Stimulated activated naive CD4-positive, alpha-beta T cell (primary cell): ENCODE measurements at places on chromosomes 5 and 9.

DNA sequence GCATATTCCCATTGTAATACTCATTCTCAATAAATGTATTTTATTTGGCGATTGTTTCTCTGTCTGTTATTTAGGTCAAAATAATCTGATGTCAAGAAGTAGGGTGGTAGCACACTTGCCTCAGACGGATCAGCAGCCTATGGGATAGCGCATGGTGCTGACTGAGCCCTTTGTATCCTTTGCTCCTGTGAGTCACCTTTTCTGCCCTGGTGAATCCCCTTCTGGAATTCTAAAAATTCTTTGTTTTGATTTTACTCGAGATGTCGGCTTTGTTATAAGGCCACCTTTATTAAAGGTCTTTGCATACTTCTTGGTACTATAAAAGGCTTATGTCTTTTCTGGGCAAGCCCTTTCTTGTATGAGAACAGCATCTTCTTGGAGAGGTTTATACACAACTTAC lies 1187.8 kb downstream of the CDH9 start:
- DNase-seq: no peak

DNA sequence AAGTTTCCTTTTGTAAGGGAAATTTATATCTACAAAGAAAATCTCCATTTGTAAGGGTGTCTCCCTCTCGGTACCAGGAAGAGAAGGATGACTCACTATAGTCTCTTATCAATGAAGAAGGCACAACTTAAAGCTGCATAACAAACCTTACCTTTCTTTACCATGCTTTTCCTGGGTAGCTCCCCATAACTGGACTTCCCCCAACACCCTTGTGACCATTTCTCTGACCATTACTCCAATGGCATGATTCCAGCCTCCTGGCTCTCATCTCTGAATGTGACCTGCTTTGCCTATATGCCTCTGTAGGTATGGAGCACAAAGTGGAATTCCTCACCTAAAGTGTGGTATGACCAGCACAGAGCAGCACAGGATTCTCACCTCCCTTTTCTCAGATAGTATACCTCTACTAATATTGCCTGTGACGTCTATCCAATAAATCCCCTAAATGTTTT lies 62.8 kb downstream of the GNA14 start:
- no peak for DNase-seq

DNA sequence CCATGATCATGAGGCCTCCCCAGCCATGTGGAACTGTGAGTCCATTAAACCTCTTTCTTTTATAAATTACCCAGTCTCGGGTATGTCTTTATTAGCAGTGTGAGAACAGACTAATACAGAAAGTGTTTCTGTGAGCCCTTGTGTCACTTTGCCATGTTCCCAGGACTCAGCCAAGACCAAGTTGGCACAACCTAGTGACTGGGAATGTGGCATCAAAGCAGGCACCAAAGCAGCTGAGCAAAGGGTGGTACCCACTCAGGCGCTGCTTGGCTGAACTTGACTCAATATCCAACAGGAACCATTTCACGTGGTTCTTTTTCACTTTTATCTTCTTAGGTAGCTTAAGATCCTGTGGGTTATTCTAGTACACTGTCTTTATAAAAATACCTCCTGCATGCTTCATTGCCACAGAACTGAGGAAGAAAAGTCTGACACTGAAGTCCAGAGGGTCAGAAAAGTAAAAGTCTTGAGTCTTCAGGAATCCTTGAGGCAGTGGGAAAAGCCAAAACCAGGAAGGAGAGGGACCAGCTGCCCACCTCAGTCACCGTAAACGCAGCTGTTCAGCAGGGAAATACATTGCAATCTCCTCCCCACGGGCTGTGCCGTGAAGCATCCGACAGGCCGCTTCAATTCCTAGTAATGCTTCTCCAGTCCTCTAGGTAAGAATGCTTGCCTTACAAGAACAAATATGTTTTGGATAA lies 90.5 kb upstream of the RETREG1 start:
- DNase-seq: no peak

DNA sequence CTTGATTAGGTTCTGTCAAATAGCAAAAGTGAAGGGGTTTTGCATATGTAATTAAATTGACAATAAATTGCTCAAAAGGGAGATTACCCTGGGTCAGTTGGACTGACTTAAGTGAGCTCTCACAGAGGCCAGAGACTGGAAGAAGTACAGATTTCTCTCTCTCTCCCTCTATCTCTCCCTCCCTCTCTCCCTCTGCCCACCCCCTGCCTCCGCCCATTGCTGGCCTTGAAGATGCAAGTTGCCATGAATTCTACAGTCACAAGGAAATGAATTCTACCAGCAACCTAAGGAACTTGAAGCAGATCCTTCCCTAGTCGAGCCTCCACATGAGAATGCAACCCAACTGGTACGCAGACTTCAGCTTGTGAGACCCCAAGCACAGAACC lies 119.2 kb downstream of the LPAR1 start:
- no peak for DNase-seq

DNA sequence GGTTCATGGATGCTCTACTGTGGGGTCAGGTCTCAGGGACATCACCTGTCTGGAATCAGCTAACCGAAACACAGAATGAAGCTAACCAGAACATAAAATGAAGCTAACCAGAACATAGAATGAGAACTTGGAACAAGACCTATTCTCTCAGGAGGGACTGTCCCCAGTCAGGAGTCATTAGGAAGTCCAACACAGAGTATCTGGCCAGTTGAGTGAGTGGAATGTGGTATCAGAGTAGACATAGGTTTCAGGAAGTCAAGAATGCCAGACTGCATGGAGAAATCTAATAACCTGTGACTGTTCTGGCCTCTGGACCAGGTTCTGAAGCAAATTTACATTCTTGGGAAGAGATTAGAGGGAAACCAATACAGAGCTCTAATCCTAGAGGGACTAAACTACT lies 609.6 kb downstream of the PRELID2 start:
- no peak for DNase-seq

GRCh38 chr5:52725065-52725746 lies 62.5 kb upstream of the ITGA1 start:
- DNase-seq: peak; percentile 93

DNA sequence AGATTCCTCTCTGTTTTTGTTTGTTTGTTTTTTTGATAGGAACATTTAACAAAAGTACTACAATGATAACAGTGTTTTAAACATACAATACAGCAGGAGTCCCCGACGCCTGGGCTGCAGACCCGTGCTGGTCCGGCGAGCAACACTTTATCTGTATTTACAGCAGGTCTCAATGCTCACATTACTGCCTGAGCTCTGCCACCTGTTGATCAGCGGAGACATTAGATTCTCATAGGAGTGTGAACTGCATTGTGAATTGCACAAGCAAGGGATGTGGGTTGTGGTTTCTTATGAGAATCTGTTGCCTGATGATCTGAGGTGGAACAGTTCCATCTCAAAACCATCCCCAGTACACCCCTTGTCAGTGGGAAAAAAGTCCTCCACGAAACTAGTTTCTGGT lies 1068.5 kb upstream of the CDH10 start:
- no peak for DNase-seq

GRCh38 chr5:1648806-1649205 lies 125.0 kb upstream of the LPCAT1 start:
- DNase-seq: no peak

DNA sequence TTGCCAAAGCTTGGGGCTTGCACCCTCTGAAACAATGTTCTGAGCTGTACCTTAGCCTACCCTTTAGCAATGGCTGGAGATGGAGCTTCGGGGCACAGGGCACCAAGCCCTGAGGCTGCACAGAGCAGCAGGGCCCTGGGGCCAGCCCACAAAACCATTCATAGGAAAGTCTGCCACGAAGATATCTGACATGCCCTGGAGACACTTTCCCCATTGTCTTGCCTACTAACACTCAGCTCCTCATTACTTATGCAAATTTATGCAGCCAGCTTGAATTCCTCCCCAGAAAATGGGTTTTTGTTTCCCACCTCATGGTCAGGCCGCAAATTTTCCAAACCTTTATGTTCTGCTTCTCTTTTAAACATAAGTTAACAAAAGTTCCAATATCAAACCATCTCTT lies 105.7 kb downstream of the DTWD2 start:
- DNase-seq: no peak

GRCh38 chr5:59136549-59136948 lies 553.7 kb downstream of the RAB3C start:
- DNase-seq: no peak

DNA sequence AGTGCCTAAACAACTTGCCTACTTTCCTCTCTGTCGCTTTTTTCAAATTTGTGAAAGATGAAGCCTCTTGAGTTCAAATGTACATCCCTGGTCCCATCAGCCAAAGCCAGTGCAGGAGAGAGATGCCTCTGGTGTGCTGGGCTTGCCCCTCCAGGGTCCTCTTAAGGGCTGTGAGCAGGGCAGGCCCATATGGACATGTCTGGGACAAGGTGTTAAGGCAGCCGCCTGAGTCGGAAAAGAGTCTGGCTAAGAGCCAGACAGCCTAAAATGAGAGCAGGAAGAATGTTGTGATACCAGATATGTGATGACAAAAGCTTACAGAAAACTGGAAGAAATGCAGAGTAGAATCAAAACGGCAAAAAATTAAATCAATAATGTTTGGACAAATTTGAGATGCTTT lies 72.5 kb downstream of the APTX start:
- no peak for DNase-seq

GRCh38 chr9:104075801-104076753 lies 18.0 kb upstream of the SMC2 start:
- DNase-seq: no peak

DNA sequence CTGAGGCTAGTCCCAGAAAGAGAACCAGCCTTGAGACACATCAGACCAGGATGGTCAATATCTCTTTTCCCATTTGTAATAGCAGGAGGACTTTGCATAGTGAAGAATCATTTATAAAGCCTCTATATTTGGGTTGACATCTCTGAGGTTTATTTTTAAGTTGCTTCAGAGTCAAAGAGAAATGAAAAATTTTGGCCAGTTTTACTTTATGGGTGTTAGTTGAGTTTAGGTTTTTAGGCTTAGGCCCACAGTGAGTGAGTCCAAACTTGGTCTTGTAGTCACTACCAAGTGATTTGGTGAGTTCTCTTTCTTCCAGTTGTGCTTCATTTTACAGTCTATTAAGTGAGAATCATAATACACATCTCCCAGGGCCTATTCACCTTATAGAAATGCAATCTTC lies 5.3 kb upstream of the MEF2C start:
- no peak for DNase-seq

GRCh38 chr9:16598316-16598715 lies 272.2 kb downstream of the BNC2 start:
- no peak for DNase-seq

DNA sequence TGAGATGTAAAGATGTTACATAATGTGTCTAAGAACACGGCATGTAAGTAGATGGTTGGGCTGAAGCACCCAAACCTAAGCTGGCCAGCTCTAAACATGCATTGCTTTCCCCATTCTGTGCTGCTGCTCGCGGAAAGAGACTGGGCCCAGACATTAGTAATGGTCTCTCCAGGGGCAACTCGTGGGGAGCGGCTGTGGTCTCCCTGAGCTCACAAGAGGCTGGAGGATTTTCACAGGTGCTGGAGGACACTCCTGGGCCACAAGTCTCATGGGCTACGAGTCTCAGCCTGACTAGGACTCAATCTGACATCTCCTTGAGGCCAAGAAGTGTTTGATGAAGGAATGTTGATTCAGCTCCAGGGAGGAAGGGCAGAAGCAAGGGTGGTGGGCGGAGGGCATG lies 92.7 kb upstream of the PTCH1 start:
- no peak for DNase-seq

- DNase-seq: no peak
Observed at GRCh38 chr9:84519413-84519812, 150.1 kb upstream of the NTRK2 start.

DNA sequence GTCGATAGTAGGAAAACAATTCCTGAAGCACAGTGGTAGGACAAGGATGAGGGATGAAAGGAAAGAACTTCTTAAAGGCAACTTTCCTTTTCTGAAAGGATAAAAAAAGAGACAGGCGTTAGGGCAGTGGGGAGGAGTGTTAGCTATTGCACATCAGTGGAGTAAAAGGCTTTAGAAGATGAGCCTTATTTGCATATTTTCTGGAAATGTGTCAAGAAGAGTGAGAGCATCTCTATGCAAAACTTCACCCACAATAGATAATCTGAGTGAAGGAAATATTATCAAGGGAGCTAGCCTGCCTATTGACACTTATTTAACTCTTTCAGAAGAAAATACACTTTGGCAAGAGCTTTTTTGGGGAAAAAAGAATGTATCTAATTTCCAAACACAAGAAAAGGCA lies 151.6 kb downstream of the MACIR start:
- no peak for DNase-seq

DNA sequence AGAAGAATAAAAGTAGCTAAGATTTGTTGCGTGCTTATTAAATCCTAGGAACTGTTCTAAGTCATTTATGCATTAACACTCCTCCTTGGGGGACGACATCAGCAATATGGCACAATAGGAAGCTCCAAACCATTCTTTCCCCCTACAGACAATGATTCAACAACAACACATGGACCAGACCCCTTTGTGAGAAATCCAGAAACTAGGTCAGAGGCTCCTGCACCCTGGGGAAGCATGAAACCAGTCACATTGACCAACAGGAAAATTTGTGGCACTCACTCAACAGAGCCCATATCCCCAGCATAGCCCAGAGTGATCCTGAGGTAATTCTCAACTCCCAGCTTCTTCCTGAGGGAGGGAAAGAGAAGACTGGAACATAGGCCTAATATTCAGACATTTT lies 294.4 kb downstream of the HINT1 start:
- no peak for DNase-seq

DNA sequence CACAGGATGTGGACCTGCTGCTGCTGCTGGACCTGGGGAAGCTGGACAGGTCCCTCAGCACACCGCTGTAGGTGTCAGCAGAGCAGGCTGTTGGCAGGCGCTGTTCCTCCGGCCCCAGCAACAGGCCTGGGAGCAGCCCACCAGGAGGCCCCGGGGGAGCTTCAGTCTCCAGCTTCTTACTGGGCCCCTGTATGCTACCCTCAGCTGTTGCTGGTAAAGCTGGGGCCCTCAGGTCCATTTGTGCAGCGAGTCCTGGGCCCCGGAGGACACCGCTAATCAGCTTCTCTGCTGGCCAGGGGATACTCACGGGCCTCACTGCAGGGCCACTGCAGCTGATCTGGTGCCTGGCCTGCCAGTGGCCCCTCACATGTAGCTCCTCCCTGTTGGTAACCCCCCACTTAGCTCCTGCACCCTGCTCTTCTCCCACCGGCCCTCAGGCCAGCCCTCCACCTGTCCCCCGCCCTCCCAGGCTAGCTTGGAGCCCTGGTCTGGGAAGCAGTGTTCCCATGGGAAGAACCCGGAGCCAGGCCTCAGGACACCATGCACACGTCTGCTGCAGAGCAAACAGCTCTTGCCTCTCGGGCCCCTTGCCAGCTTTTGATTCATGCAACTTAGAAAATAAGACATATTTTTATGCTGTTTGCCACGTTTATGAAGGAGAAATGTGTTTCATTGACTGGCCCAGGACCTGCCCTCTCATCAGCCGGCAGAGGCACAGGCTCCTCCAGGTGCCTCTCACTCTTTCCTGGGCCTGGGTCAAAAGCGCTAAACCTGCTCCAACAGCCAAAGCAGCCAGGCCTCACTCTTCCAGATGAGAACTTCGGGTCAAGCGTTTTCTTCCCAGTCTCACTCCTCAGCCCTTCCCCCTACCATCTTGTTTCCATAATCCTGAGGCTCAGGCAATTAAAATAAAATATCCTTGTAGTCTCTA lies 61.0 kb upstream of the ADAMTS2 start:
- DNase-seq: no peak
